ENCODE measurements at places on chromosomes 11 and 22. TPM values are rescaled to one million over a fixed set of nuclear protein-coding genes. Genes with fewer than 3 reads are reported as not detected.

The ADAMTS15 gene
- polyA plus RNA-seq = 13.7 TPM

The HIKESHI gene
- 54.8 TPM for polyA plus RNA-seq

The INSC gene
- 0.95 TPM for polyA plus RNA-seq

The SNX32 gene
- 0.20 TPM for polyA plus RNA-seq

The FADS1 gene
- polyA plus RNA-seq = 27.6 TPM

The ADAMTS8 gene
- 0.88 TPM for polyA plus RNA-seq

The ENTHD1 gene
- polyA plus RNA-seq = 0.02 TPM

All from right cardiac atrium (tissue), 5 donors.